ENCODE measurements at places on chromosomes 3 and 15.

DNA sequence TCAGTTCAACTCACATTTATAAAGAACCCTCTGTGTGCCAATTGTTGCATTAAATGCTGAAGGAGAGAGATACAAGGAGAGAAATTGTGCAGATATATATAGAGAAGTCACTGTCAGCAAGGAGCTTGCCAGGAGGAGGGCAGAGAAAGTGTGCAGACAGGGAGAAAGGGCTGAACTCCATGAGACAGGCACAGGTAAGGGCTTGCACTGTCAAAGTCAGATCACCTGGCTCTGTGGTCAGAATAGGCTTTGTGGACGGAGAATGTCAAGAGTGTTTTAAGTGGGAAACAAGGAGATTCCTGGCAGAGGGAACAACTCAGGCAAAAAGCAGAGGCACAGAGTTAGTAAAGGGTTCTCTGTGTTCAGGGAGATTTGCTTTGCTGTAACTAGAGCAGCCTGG, 303.0 kb upstream of the TPRG1 start:
- no peak for DNase-seq

DNA sequence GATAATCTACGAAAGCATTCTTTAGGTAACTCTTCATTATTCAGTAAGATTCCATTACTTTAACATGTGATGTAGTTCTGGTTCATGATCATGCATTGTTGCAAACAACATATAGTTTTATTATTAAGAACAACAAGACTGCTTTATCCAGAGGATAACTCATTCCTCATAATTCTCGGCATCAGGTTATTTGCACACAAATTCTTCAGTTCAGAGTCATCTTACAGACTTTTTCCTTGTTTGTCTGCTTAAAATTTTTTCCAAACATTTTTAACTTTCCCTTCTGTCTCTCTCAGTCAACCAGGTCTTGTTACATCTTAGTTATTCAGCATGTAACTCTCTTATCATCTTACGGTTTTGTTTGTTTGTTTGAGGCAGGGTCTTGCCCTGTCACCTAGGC, 60.1 kb downstream of the VGLL3 start:
- DNase-seq: no peak

DNA sequence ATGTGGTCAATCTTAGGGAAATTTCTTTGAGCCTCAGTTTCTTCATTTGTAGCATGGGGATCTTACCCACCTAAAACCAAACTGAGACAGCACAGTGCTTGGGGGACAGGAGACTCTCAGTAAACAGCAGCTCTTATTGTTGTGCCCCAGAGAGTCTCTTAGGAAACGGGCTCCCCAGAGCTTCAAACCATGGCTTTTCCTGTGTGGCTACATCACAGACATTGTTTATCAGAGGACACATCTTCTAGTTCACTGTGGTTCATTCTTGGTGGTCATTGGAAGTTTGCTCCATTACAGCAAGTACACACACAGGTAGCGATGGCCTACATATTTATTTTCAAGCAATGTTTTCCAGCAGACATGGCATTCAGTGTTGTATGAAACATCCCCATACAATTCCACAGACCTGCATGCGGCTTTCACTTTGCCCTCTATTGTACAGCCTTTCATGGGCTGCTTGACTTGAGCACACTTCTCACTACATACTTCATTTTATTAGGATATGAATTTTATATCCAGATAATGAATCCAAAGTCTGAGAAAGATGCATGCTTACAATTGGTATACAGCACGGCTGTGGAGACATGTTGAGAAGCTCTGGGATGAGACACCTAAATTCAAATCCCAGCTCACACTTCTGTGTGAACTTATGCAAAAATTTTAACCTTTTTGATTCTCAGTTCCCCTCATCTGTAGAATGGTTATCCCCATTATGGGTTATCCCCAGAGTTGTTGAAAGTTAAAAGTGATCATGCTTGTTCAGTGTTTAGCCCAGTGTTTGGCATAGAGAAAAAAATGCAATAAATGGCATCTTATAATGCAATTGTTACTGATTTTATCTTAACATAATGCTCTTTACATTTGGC, 84.8 kb upstream of the ICE2 start:
- no peak for DNase-seq

DNA sequence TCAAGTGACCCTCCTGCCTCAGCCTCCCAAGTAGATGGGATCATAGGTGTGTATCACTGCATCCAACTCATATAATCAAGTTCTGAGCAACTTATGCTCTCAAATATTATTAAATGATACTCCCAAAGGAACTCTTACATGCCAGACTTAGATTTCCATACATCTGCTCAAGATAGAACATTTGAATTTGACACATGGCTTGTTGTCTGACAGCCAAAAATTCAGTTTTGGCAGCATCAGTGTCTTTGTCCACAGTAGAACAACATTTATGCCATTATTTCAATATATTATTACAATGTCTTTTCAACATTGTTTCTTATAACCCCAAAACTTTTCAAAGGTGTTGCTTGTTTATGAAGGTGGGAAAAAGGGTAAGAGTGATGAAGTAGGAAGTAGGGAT, 116.2 kb downstream of the SUCNR1 start:
- no peak for DNase-seq

- no peak for DNase-seq
Observed at GRCh38 chr15:92930054-92930621, 30.0 kb downstream of the CHD2 start.

DNA sequence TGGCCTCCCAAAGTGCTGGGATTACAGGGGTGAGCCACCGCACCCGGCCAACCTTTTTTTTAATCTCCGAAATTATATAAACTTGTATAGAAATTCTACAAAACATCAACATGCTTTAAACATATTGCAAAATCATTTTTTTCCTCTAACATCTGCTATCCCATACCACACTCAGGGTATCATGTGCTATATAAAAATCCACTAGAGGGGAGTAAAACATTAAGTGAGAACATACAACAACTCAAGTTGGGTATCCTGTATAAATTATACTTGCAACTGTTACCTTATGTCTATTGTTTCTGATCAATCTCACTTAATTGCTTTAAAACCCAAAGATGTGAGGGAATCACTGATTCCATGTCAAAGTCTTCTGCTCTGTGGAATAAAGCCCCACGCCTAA, 71.9 kb upstream of the FBN1 start:
- no peak for DNase-seq

DNA sequence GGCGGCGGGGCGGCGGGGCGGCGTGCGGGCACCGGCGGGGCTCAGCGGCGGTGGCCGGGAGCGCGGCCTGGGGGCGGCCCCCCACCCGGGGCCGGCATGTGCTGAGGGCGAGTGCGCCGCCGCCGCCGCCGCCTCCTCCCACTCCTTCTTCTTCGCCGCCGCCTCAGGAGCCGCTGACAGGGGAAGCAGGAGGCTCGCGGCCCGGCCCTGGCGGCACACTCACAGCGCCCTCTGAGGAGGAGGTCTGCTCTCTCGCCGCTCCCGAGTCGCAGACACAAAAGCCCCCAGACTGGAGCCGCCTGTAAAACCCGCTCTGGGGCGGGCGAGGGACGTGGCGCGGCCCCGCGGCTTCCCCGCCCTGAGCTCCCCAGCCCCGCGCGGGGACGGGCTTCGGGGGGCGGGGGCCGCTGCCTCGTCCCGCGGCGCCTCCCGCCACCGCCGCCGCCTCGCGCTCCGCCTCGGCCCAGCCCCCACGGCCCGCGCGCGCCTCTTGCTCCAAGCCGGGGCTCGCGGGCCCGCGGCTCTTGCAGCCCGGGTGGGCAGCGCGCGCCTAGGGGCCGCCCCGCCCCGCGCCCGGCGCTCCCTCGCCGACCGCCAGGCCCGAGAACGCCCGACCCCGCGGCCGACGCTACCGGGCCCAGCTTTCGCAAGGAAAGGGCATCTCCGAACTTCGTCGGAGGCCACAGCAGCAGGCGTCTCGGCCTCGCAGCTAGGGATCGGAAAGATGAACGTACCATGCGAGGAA, at the start of gene PYGO1:
TSS of gene PYGO1 (minus strand) at position 276 of the 745 bp plus-strand sequence. CDS start 462 bp downstream, outside the sequence.
- peak; percentile 82 for DNase-seq

DNA sequence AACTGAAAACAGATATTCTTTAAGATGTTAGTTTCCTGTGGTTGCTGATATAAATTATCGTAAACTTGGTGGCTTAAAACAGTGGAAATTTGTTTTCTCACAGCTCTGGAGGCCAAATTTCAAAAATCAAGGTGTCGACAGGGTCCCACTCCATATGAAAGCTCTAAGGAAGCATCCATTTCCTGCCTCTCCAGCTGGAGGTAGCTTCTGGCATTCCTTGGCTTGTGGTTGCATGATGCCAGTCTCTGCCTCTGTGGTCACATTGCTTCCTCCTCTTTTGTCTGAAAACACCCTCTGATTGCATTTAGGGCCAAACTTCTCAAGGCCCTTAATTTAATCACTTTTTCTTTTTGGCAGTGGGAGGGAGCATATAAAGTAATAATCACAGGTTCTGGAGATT, 96.8 kb downstream of the PPM1L start:
- DNase-seq: no peak

DNA sequence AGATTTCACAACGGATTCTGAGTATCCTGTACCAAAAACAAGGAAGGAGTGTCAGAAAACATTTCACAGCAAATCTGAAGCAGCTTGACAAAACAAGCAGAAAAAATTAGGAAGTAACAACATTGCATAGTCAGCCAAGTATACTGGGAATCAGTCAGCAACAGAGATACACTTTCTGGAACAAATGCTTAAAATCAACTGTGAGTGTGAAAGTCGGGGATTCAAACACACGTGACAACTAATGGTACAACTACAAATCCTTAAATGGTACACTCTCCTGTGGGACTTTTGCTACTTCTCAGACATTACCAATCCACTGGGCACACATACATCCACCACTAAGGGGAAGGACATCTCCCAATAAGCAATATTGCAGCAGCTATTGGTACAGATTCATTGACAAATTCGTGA, 296.6 kb upstream of the MME start:
- DNase-seq: no peak

- no peak for DNase-seq
Observed at GRCh38 chr3:48425281-48425812, 4.5 kb downstream of the PLXNB1 start.

GRCh38 chr3:17133632-17134545, 249.1 kb downstream of the PLCL2 start:
- no peak for DNase-seq

DNA sequence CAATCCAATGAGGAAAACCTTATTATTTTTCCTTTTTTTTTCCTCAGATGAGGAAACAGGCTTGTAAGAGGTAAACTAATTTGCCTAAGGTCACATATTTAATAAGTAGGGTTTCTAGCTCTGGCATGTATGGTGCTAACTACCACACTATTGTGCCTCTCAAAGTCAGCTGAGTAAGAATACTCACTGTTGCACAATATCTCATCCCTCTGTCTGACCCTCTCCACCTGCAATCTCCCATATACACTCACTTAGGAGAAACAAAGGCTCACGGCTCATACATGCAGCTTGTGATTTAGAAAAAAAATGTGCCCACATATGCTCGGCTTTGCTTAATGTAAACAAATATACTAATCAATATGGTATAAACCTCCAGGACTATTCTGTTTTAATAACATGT, 10.4 kb upstream of the ARIH1 start:
- no peak for DNase-seq

DNA sequence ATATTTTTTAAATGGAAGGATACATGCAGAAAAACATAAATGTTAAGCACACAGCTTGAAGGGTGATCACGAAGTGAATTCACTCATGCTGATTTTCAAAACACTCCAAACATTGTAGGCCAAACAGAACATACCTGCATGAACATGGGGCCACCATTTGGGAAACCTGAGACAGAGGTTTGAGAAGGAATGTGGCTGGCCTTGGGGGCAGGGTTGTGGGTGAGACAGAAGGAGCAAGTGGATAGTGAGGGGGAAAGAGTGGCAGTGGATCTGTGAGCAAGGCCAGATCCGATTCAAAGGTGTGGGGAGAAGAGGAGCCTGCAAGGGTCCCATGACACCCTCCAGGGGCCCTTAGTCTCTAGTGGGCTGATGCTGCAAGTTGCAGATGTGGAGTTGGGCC, 94.9 kb downstream of the HMG20A start:
- no peak for DNase-seq

GRCh38 chr3:12816521-12817342, 20.3 kb downstream of the CAND2 start:
- no peak for DNase-seq

DNA sequence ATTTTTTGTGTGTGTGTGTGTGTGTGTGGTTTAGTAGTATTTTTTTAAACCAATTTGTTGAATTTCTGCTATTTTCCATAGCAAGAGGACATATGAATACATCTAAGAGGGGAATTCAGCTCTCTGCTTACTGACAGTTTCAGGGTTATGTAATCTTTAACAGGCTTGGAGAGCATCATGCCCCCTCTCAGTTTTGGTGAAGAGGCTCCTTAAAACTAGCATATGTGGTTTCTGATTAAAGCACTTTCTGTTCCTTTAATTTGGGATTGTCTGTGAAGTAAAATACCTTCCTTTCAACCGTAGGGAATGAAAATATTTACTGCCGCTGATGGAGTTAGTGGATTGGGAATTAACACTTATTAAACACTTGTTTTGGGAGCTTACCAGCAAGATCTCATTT, 19.4 kb upstream of the NFKBIZ start:
- DNase-seq: no peak

GRCh38 chr3:78070188-78070587, 1030.3 kb downstream of the ROBO2 start:
- no peak for DNase-seq

DNA sequence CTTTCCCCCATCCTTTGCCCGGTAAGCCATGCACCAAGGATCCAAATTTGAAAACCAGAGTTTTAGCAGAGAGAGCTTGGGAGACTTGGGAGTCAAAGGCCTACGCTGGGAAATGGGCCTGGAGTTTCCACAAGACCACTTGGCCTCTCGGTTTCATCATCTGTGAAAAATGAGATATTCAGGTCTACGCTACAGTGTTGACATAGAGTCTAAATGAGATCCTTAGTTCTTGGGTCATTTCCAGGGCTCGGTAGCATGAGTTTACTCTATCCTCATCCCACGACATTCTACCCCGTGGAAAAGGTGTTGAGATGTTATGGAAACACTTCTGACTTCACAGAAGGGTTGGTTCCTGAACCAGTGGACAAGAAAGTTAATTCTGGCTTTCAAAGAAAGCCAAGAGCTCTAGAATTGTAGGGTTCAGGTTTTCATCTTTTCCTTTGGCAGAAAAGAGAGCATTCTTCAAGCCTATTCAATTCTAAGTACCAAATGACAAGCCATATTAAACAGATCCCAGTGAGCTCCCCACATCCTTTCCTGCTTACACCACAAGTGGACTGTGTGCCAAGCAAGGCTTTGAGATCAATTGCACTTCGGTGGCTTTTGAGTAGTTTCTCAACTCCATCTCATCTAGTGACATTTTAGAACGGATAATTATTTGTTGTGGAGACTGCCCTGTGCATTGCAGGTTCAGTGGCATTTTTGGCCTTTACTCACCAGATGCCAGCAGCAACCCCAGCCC, 219.7 kb downstream of the SLCO3A1 start:
- no peak for DNase-seq
